ENCODE measurements at places on chromosomes 7 and 10.

- no peak for DNase-seq
Measured at GRCh38 chr10:17617031-17617911, at the start of gene HACD1. Gene HACD1 (minus strand): TSS chr10:17617374. CDS start chr10:17617339, 35 bp downstream.

- DNase-seq, result no peak
Measured at GRCh38 chr10:132445516-132446194, 48.7 kb downstream of the PWWP2B start.

DNA sequence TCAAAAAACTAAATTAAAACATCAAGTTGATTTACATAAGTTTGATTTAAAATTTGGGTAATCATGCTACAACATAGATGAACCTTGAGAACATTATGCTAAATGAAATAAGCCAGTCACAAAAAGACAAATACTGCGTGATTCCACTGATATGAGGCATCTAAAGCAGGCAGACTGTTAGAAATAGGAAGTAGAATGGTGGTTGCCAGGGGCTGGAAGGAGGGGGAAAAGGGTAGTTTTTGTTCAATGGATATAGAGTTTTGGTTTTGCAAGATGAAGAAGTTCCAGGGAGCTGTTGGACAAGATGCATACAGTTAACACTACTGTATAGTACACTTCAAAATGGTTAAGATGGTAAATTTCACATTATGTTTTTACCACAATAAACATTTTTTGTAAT, 45.0 kb upstream of the IFRD1 start:
- no peak for DNase-seq

- no peak for DNase-seq
Measured at GRCh38 chr7:155167706-155168365, 97.7 kb downstream of the HTR5A start.

- DNase-seq, result peak; percentile 34
Measured at GRCh38 chr7:24573554-24574338, 494 bp downstream of the PALS2 start.

DNA sequence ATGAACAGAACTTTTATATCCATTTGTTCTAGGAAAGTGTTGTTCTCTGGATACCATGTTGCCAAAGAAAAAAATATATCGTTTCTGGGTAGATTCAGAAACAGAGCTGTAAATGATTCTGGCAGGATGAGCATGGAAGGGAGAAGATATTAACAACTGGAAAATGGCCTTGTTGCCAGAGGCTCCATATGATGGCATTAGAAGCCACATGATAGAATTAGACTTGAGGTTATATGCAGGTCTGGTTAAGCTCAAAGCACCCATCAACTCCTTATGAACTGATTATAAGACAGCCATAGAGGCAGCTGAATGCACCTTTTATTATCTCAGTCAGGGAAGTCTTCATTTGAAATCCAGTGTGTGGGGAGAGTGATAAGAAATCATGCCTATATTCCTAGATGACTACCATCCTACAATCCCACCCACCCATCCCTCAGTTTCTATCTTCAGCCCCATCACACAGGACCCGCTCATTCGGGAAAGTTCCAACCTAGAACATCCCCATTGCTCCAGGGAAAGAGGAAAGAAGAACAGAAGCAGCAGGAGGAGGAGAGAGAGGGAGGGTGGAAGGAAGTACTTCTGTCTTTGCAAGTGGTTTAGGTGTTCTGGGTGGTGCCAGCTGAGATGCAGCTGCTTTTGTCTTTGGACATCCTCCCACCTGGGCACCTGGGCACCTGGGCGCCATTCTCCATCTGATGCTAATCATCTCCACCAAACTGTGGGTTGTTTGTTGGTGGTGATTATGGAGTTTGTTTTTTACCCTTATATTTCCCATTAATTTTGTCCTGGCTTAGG, 25.5 kb upstream of the TRIL start:
- DNase-seq, result no peak
